ENCODE measurements at places on chromosomes 2 and 18. TPM values are rescaled to one million over a fixed set of nuclear protein-coding genes. Genes with fewer than 3 reads are reported as not detected.
A peak's percentile ranks its signal among the peaks of the same experiment; 100 is the strongest.

The EVA1A gene
- 66.7 TPM for total RNA-seq

The REG1B gene
- not detected for total RNA-seq

The UGT1A9 gene
- under 0.01 TPM for total RNA-seq

The TLX2 gene
- total RNA-seq = not detected

The RAB31 gene
- 27.2 TPM for total RNA-seq

The TRIM43B gene
- not detected for total RNA-seq

The VWC2L gene
- not detected for total RNA-seq

The GKN2 gene
- not detected for total RNA-seq

The UGT1A3 gene
- not detected for total RNA-seq

The FSHR gene
- not detected for total RNA-seq

The PID1 gene
- total RNA-seq = under 0.01 TPM

The PRKAG3 gene
- not detected for total RNA-seq

The ST6GAL2 gene
- not detected for total RNA-seq

The RTKN gene
- total RNA-seq = 27.0 TPM

GRCh38 chr2:109311771-109312170, 182.8 kb downstream of the SH3RF3 start:
- no peak for DNase-seq

GRCh38 chr2:37877457-37878315, 47.4 kb upstream of the RMDN2 start:
- peak; percentile 83 for DNase-seq

DNA sequence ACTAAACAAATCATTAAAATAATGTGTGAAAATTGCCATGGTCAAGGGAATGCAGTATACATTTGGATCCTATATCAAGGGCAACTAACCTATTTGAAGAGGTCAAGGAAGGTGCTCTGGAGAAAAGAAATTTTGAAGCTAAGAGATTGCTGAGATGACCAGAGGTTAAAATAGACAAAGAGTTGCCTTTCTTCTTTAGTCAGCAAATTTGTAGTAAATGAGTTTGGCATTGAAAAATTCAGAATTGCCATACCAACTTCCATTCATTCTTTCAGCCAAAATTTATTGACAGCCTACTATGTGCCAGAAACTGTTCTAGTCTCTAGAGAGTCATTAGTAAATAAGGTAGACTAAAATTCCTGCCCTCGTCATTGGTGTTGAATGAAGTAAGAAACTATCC, 396.2 kb downstream of the BCL11A start:
- no peak for DNase-seq

DNA sequence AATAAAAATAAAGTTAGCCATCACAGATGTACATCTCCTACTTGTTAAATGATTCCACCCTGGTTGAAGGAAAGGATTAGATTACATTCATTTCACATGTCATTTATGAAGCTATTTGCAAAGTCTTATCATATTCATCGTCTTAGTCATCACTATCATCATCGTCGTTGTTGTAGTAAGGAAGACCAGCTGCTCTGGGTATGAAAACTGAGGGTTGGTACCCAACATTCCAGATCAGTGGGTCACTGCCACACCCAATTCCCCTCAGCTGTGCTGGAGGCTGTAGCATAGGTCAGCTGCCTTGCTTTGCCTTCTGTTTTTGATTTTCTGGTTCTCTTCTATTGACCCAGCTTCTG, 20.9 kb upstream of the CCBE1 start:
- DNase-seq = peak; percentile 30

DNA sequence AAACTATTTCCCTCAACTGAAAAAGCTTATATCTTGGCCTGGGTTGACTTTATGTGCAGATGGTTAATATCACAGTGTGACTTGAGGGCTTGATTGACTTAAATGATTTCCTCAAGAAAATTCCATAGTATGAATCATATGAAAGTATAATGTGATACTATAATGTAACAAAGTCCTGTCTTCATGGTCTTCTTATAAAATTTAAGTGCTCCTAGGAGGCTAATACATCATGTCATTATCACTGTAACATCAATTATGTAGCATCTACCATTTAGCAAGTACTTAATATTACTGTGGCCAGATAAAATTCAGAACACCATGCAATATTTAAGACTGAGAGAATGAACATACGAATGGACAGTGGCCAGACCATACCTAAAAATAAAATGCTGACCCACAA, 276.1 kb downstream of the RIT2 start:
- no peak for DNase-seq

DNA sequence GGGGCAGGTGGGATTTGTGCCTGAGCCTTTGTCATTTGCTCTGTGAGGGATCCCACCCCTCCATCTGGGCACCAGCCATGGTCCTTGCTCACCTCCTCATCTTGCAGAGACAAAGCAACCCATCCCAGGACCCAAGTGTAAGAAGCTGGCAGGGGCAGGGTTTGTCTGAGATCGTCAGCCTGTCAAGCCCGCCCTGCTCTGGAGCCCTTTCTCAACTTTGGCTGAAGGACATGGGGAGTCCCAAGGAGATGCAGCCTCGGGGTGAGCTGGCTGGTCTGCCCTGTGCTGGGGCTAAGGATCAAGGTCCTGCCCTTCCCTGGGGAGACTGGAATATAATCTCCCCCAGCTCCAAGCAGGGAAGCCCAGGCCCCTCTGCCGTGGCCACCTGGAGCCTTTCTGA, 86.0 kb downstream of the CAPN13 start:
- no peak for DNase-seq

DNA sequence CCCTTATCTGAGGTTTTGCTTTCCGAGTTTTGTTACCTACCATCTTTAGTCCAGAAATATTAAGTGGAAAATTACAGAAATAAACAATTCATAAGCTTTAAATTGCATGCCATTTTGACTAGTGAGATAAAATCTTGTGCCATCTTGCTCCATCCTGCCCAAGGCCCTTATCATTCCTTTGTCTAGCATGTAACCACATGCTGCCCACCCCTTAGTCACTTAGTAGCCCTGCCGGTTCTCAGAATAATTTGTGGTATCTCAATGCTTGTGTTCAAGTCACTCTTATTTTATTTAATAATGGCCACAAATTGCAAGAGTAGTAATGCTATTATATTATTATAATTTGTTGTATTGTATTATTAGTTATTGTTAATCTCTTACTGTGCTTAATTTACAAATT, 36.8 kb upstream of the VPS54 start:
- DNase-seq = no peak

DNA sequence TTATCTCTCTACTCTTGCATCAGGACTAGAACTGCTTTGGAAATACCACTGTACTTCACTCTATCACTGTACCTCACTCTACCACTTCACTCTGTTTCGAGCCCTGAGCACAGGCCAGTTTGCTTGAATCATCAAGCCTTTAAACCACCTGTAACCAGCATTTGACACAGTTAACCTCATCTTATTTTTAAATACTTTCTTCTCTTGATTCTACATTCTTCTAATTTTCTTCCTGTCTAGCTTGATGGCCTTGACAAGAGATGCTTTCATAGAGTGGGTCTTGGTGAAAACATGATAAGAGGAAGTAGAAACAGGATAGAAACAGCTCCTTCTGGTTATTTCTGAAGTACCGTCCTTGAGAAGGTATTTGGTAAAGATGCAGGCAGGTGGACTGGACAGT, 78.1 kb downstream of the SPIRE1 start:
- DNase-seq = no peak

GRCh38 chr2:156590085-156590739, 154.0 kb downstream of the GPD2 start:
- no peak for DNase-seq

- peak; percentile 82 for DNase-seq
Observed at GRCh38 chr2:187206071-187206470, 242.0 kb downstream of the CALCRL start.

- DNase-seq = peak; percentile 59
Observed at GRCh38 chr2:225670111-225670974, 270.8 kb downstream of the NYAP2 start.

DNA sequence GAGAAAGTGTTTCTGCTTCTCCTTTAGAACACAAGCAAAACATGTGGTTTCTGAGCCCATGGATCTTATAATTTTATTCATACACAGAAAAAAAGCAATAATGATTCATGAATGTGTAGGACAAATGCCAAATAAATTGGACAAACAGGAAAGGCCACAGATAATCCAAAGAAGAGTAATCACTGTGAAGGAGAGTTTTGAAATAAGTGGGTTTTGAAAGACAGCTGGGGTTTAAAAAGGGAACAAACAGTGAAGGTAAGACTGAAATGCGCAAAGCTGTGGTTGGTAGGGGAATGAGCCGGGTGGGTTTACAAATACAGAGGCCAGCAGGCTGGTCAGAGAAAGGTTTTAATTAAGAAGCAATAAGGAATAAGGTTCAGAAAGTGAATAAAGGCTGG, 50.0 kb upstream of the MBOAT2 start:
- no peak for DNase-seq

GRCh38 chr2:2271469-2271941, 59.6 kb downstream of the MYT1L start:
- peak; percentile 77 for DNase-seq

GRCh38 chr18:6729247-6730091, at the start of gene ARHGAP28:
ARHGAP28 (plus strand) TSS chr18:6729716; CDS start chr18:6729822, 106 bp downstream.
- DNase-seq = peak; percentile 84

DNA sequence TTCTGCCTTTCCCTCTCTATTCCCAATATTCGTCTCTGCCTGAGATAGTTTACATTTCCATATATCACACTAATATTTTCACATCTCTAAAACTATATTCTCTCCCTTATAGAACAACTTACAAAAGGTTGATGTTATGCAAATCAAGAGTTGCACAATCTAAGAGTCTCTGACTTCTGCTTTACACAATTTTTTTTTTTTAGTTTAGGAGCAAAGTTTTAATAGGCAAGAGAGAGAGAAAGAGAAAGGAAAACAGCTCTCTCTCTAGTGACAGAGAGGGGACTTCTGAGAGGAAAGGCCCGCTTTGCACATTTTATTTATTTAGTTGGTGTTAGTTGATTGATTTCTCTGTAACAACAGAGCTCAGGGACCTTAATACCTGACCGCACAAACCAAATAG, 380.2 kb downstream of the TXNL1 start:
- DNase-seq = no peak

- DNase-seq = peak; percentile 31
Observed at GRCh38 chr2:132670496-132671150, 618 bp upstream of the LYPD1 start.

GRCh38 chr2:2993172-2993692, 384.4 kb downstream of the EIPR1 start:
- DNase-seq = no peak

GRCh38 chr18:36610661-36611060, 218.1 kb downstream of the TPGS2 start:
- DNase-seq = no peak

DNA sequence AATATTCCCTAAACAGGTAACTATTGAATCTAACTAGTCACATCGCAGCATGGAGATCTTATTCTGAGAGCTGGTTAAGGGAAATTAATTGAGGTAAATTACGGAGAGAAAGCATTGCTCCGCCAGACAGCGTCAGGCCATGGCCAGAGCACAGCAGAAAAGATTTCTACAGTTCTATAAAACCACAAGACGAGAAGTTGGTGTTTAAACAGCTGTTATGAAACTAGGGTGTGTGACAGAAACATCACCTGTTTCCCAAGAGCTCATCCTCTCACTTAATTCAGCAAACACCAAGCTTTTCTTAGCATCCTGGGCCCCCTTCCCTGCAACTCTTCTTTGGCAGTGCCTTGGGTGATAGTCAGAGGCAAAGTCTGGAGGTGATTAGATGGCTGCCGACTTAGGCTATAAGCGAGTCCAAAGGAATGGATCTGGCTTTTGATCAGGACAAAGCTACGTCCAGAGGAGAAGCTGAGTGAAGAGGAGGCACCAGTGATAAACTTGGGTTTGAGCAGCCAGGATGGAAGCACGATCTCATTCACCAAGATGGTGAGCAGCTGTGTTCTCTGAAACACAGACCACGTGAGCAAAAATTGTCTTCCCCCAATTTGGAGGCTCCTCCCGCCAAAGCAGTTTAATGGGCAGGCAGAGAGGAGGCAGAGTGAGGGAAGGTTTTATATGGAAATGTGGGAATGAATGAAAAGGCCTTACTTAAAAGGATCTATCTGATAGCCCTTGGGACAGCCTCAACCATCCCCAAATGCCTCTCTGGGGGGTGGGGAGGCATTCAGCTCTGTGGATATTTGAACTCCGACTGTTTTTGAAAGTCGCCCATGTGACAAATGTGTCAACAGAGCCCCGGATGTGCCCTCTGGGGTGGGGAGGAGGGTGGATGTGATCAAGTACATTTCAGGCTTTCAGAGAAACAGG, 57.8 kb downstream of the PKDCC start:
- no peak for DNase-seq

DNA sequence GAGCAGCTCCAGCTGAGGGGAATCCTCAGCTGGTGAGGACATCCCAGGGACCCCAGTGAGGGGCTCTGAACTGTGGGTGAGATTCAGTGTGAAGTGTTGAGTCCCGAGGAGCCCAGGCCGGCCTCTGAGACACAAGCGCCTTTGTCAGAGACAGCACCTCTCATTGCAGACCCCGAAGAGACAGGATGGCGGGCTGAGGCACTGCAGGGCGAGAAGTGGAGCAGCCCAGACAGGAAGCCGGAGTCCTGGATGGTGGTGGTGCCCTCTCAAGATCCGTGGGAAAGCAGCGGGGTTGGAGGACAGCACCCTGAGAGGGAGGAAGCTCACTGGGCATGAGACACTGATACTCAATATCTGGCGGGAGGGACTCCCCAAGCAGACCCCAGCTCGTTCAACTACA, 49.1 kb upstream of the ID2 start:
- no peak for DNase-seq

Data from dermis blood vessel endothelial cell (primary cell).